ENCODE measurements at places on chromosomes 1 and 21.
A peak's percentile ranks its signal among the peaks of the same experiment; 100 is the strongest.

DNA sequence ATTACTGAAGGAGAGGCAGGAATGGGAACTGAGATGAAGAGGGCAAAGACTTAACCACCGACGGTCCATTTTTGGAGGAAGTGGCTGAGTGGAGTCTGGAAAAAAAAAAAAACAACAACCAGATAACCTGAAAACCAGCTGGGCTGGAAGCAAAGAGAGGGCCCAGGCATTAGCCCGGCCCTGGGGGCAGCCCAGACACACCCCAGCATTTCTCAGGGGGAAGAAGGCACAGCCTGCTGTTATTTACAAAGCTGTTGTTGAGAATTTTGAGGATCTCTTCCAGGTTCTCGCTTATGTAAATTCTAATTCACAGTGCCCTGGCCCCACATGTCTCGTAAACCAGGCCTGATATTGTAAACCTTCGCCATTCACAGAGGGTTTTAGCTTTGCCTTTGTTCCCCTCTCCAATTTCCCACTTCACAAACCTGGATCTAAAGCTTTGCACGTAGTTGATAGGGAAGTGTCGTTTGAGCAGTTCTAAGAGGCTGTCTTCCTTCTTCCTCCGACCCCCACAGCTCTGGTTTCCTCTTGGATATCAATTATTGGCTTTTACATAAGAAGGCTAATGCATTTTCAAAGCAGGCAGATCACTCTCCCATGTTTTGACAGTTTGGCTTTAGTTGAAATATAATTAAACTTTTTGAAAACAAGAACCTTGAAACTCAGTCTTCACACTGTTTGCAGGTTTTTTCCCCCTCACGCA, 161.8 kb upstream of the IRF2BP2 start:
- DNase-seq = peak; percentile 34

DNA sequence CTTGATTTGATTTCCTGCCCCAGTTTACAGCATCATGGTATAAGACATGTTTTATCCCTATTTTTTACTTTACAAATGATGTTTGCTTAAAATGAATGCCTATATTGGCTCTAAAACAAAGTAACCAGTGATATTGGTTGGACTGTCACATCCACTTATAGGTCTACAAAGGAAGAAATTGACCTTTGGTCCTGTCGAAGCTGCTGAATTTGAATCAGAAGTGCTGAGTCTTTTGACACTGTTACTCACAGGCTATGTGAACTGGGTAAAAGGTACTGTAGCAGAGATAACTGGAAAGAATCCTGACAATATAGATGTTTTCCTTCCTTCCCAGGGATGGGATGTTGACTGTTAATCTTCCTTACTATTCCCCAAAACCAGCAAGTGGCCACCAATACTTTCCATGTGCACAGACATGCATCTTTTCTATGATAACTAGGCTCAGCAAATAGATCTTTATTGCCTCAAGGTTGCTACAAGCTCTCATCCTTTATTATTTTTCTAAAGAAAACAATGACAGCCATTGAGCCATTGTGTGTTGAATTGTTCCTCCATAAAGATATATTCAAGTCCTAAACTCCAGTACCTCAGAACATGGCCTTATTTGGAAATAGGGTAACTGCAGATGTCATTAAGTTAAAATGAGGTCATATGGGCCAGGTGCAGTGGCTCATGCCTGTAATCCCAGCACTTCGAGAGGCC, 175.9 kb upstream of the NR5A2 start:
- no peak for DNase-seq

GRCh38 chr1:111251570-111251969, 24.1 kb downstream of the CHI3L2 start:
- no peak for DNase-seq

GRCh38 chr1:154866257-154867063, 3.6 kb downstream of the KCNN3 start:
- no peak for DNase-seq

DNA sequence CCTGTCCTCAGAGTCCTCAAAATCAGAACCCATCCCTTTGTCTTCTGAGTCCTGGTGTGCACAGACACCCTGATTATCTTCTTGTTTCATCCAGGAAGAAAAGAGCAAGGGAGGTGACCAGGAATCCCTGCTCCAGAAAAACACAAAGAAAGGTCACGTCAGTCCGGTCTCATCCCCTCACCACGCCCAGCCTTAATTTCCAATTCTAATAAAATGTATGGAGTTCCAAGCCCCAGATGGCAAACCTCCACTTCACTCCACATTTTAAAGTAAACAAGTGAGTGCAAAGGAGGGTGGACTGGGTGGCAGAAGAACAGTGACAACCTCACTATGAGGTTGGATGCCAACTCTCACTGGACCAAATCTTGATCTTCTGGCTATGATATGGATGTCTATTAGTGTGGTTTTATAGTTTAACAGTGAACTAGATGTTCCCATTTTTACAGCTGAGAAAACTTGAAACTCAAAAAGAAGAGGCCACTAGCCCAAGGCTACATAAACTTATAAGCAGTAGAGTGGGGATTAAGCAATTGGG, 22.0 kb downstream of the ZNF697 start:
- DNase-seq = no peak

- DNase-seq = no peak
These were observed 71.6 kb upstream of the CNIH3 start for GRCh38 chr1:224544346-224545110.

DNA sequence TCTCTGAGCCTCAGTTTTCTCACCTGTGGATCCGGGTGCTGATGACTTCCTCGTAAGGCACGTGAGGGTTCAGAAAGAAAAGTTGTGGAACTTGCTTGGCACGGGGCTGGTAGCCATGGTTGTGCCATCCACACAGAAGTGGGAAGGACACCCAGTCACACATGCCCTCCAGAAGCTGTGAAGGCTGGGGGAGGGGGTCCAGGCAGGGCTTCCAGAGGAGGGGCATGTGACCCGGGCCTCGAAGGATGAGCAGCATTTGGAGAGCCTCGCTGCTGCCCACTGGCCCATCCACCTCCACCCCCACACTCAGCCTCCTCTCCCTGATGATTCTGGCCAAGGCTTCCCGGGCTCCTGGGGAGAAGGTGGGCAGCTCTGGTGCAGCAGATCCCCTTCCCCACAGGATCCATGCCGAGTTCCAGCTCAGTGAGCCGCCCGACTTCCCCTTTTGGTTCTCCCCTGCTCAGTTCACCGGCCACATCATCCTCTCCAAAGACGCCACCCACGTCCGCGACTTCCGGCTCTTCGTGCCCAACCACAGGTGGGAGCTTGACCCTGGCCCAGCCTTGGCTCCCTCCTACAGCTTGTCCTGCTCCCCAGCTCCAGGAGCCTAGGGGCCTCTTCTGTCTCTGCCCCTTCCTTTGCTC, 9.4 kb downstream of the SELENON start:
- DNase-seq = no peak

DNA sequence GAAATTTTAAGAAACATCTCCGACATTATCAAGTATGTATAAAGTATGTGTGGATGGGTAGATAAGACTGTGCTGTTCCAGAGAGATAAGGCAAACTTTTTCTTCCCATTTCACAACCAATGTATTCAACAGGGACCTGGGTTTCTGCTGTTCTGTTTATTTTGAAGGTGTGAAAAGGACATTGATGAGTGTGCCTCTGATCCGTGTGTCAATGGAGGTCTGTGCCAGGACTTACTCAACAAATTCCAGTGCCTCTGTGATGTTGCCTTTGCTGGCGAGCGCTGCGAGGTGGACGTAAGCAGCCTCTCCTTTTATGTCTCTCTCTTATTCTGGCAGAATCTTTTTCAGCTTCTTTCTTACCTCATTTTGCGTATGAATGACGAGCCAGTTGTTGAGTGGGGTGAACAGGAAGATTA, 174.0 kb downstream of the CRB1 start:
- no peak for DNase-seq

- no peak for DNase-seq
These were observed 4.5 kb upstream of the KLF17 start for GRCh38 chr1:44114098-44114497.

DNA sequence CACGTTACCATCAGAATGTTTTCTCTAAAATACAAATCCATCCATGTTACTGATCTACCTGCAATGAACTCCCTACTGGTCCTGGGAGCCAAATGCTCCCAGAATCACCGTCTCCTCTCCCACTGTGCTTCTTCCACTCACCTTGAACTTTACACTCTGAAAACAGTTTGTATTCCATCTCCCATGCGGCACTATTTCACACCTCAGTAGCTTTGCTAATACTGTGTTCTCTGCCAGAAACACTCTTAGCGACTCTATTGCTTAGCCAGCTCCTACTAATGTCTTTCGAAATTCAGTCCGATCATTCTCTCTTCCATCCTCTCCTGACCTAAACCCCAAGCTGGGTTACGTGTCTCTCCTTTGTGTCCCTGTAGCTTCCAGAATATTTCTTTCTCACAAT, 284.4 kb upstream of the DUSP10 start:
- no peak for DNase-seq

GRCh38 chr1:205714190-205714905, 34.0 kb upstream of the SLC45A3 start:
- no peak for DNase-seq

DNA sequence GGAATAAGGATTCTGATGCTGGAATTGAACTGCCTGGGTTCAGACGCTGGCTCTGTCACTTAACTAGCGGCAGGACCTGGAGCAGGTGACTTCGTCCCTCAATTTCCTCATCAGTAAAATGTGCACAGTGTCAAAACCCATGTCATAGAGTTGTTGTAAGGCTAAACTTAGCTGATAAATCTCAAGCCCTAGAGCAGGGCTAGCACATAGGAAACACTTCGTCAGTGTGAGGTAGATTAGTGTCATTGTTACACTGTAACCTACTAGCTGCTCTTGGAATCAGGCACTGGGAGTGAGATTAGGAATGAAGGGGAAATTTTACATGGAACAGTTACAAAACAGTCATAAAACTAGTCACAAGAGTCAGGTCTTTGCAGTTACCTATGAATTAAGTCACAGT, 56.1 kb upstream of the ANGPTL1 start:
- no peak for DNase-seq
